Right forelimb (tissue), 1 donor: ENCODE measurements at places on chromosomes 4 and X.

- DNase-seq: no peak
Measured at GRCh38 chr4:10575414-10575813, 109.2 kb downstream of the CLNK start.

DNA sequence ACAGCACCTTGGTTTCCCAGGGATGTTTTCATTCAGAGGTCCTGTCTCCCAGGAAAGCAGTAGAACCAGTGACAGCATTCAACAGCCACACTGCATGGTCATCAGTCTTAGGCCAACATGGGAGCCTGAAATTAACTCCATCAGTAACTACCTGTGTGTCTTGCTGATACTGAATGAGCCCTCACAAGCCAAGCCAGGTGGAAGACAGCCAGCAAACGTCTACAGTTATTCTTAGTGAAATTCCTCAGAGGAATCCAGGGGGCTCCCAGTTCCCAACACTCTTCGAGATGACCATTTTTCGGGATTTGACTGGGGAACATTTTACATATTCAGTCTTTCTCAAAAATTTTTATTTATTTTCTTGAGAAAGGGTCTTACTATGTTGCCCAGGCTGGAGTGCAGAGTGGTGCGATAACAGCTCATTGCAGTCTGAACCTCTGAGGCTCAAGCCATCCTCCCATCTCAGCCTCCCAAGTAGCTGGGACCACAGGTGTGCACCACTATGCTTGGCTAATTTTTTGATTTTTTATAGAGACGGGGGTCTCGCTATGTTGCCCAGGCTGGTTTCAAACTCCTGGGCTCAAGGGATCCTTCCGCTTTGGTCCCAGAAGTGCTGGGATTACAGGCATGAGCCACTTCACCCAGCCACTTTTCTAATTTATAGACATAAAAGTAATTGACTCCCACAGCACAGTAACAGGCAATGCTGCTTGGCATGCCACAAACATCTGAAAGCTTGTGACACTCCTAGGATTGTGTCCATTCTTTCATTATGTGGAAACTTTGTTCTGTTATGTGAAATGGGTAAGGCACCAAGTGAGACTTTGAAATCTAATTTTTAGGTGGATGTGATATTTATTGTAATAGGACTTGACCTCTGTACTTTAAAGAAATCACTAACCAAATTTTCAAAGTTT, 116.9 kb downstream of the SOWAHB start:
- no peak for DNase-seq

DNA sequence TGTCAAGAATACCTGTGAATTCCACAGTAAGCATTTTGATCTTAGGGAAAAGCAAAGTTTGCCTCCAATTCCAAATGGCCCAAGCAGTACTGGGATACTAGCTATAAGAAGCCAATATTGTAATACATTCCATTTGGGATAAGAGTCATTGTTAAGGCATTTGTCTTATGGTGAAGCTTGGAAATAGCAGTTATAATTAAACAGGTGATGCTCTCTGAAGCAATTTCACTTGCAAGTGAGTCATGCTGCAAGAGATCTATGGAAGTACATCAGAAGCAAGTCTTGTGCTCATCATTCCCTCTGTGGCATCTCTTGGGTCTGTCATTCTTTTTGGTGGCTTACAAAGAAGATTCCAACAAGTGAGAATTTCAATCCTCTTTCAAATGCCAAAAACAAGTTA, 386.4 kb upstream of the RPS6KA3 start:
- DNase-seq: no peak

DNA sequence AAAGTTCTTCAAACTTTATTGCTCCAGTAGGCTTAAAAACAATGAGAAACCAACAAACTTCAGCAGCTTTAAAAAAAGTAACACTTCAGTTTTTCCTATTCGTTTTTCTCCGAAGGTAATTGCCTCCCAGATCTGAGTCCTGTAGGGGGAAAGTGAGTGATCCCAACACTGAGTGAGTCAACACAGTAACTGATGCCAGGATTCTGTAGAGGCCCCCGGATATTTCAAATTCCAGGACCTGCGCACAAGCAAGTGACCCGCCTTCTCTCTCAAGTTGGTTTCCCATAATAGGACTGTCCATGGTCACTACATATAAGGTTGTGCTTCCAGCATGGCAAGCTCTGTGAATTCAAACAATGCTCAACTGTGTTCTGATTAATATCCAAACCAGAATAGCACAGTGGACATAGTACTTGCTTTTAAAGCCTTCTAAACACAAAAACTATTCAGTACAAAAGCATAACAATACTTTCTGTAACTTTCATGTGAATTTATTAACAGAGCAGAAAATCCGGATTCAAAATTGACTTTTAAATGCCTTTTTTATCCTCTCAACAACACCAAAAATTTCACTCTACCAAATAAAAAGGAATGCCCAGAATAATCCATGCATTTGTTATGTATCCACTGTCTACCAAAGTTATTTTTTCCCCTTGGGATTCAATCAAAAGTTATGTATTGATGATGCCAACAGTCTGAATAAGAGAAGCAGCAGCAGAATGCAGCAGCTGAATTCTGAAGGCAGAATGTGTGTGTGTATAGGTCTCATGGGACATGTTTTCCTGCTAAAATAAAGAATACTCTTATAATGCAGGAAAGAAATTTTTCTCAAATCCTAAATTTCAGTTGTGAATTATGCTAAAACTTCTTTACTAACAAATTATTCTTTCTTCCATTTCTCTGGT, at the start of gene DMD:
Gene DMD, minus strand, starts transcription at position 194 of the 905 bp plus-strand sequence. CDS start 237 bp downstream, outside the sequence.
- peak; percentile 50 for DNase-seq

DNA sequence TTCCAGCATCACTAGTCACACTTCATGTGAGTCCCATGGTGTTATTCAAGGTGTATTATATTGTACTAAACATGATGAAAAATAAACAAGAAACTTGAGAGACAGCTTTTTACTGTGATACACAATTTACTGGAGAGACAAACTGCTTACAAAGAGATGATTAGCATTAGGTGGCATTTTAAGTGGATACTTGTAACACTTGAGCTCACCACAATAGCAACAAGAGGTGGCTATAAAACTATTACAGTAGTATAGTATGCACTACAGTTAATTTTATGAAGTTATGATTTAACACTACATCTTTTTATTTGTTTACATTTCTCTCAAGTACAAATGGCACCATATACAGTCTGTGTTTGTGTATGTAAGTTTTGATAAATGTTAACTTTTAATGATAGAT, 246.6 kb downstream of the PARM1 start:
- DNase-seq: no peak

GRCh38 chr4:109733728-109734127, 3.9 kb upstream of the PLA2G12A start:
- no peak for DNase-seq

- DNase-seq: no peak
Measured at GRCh38 chr4:1229117-1229849, 19.6 kb downstream of the CTBP1 start.

DNA sequence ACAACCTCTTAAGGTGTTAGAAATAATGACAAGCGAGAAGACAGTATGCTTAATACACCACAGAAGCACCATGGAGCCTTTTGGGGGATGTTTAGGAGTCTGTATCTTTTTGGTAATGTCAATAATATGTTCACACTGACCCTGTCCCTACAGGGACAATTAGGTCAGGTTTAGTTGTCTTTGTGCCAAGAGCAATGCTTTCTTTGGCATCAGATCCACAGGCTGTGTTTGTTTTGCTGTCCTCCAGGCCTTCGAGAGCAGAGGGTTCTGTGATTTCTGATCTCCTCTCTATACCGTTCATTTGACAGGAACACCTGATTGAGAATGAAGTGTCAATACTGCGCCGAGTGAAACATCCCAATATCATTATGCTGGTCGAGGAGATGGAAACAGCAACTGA, 153.8 kb downstream of the DCLK2 start:
- no peak for DNase-seq

DNA sequence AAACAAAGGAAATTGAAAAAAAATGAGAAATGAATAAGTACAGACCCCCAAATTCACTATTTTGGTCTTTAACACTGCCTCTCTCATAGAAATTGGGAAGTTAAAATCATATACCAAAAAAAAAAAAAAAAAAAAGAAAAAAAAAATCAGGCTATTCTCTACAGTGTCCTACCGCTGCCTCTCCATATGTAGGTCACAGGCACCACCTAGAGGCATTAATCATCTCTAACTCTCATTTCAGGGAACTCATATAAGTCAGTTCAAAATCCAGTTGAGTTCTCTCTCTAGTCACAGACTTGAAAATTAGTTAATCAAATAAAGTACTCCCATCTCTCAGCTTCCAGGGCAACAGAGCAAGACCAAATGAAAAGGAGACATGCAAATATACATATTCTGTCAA, 47.9 kb downstream of the COX18 start:
- no peak for DNase-seq

DNA sequence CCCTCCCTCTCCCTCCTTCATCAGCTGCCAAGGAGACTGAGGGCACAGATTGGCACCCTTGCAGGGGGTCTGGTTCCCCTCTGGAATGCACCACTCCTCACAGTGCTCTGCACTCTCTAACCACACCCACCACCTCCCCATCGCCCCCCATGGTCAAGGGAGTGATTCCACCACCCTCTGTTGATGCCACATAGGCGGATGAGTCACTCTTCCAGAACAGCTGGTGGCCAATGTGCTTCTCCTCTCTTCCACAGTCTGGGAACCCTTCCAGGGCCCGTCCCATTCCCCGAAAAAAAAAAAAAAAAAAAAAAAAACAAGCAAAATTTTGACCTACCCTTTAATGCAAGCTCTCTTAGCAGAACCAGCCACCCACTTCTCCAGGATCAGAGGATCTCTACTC, 341.3 kb upstream of the KLF3 start:
- no peak for DNase-seq

GRCh38 chrX:12901486-12901885, 4.9 kb upstream of the TLR8 start:
- DNase-seq: peak; percentile 49

GRCh38 chrX:102745513-102745856, 24.9 kb downstream of the GPRASP3 start:
- DNase-seq: no peak

GRCh38 chrX:35104626-35105025, 162.0 kb downstream of the FAM47B start:
- DNase-seq: no peak

DNA sequence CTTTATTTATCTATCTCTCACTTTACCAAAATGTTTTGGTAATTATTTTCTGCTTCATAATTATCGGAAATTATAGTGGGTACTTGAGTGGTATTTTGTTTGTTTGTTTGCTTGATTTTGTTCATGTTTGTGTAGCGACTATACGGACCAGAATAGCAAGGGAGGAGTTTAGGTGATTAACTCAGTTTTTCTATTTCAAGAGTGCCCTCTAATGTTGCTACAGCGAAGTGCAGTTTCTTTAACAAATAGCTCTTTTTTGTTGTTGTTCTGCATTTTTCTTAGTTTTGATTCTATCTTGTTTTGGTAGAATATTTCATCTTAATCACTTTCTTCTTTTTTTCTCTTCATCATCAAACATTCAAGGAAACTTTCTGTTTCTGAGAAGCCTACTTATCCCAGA, 40.8 kb upstream of the QRFPR start:
- DNase-seq: no peak

GRCh38 chr4:162241857-162242256, 78.1 kb upstream of the FSTL5 start:
- DNase-seq: no peak

DNA sequence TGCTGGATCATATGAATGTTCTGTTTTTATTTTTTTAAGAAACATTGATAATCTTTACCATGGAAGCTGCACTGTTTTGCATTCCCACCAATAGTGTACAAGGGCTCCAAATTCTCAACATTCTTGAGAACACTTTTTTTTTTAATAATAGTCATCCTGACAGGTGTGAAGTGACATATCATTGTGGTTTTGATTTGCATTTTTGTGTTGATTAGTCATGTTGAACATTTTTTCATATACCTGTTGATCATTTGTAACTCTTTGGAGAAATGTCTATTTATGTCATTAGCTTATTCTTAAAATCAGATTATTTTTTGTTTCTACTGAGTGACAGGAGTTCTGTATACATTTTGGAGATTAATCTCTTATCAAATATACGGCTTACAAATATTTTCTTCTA, 408.5 kb downstream of the GLUD2 start:
- DNase-seq: no peak

GRCh38 chrX:50893466-50893865, 17.1 kb upstream of the BMP15 start:
- no peak for DNase-seq

DNA sequence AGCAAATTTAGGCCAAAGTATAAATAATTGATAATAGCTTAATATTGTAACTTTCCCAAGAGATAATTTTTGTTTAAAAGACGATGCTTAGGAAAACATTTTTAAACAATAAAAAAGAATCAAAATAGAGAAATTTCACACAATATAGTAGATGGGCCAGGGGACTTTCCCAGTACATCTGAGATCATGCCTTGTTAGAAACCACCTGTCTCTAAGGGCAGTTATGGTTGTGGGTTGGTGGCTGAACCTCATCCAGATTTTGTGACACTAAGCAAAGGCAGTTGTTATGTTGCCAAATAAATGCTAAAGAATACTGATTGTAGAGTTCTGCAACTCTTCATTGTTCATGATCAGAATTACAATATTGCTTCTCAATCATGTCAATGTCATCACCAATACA, 270.6 kb downstream of the BANK1 start:
- no peak for DNase-seq

DNA sequence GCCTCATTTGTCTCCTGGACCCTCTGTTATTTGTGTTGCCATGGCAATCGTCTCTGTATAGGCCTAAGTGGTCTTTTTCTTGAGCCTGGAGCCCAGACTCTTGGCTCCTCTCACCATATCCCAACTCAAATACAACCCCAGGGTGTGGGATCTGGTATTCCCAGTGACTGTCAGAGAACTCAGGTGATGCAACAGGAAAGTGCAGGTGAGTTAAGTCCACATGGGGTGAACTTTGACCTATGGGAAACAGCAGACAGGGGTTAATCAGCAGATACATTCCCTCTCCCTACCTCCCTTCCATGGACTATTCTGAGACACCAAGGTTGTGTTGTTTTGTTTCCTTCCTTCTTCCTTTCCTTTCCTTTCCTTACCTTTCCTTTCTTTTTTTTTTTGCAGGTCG, 130.9 kb upstream of the RPS6KA3 start:
- DNase-seq: no peak

DNA sequence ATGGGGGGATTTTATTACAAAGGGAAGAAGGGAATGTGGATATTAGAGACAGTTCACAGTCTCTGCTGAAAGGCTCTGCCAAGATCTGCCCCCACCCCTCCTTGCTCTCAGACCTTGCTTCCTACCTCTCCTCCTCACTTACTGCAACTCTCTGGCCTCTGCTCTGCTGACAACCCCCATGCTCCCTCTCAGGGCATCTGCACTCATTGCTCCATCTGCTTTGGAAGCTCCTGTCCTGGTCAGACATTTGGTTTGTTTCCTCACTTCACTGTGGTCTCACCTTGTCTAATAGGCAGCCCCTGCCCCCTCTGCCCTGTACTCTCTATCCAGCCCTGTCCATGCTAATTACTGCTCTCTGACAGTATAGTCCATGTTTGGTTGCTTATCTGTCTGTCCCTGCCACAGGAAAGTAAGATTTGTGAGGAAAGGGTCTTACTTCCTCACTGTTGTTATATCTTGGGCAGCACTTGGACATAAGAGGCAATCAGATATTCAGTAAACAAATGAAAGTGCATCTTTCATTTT, 189.3 kb downstream of the PTTG2 start:
- no peak for DNase-seq

- no peak for DNase-seq
Measured at GRCh38 chr4:16140879-16141249, 57.0 kb upstream of the PROM1 start.
